ENCODE measurements at places on chromosomes 3 and 15.
A peak's percentile ranks its signal among the peaks of the same experiment; 100 is the strongest.

DNA sequence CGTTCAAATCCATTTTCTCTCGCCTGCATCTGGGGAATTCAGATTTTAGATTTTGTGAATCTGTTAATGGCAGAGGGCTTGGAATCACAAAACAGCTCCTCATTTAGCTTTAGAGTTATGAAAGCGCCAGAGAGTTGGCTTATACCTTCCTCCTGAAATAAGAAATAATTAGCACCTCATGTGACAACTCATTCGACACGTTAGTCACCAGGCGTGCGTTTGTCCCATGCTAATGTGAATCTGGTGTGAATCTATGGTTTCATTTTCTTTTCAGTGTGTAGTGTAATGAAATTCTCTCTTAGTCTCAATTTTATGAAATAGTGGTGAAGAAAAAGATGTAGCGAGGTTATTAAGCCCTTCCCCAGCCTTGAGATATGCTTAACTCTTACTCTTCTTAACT lies 89.4 kb downstream of the EDEM1 start:
- DNase-seq = no peak

- DNase-seq = peak; percentile 79
These were observed 76.7 kb upstream of the SATB1 start for GRCh38 chr3:18501679-18502343.

GRCh38 chr3:53939813-53940212 lies 48.2 kb upstream of the SELENOK start:
- no peak for DNase-seq

DNA sequence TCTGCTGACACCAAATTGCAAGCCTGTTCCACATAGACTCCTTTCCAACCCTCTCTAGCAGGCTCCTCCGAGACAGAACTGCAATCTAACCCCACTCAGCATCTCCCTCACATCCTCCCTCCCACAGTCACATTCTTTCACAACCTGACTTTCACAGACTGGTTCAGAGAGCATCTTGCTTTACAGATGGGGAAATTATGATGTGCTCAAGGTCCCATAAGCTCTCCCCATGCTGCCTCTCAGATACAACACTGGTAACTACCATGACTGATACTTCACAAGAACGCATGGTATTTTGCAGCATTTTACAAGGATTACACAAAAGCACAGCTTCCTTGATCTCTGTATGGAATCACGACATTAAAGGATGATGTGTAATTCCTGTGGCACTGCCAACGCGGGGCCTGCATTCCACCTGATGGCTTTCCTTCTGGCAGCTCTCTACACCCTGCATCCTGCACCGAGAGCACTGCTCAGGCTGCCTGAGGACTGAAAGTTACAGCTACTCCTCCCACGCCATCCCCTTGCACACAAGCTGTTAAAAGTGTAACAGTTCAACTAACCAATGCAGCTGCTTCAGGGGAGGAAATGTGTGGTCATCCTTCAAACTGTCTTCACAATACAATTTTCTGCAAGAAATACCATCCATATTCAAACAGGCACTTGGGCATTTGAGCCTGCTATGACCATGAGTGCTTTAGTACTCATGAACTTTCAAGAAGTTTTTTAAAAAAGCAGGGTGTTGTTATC lies 27.6 kb downstream of the TBC1D2B start:
- peak; percentile 88 for DNase-seq

DNA sequence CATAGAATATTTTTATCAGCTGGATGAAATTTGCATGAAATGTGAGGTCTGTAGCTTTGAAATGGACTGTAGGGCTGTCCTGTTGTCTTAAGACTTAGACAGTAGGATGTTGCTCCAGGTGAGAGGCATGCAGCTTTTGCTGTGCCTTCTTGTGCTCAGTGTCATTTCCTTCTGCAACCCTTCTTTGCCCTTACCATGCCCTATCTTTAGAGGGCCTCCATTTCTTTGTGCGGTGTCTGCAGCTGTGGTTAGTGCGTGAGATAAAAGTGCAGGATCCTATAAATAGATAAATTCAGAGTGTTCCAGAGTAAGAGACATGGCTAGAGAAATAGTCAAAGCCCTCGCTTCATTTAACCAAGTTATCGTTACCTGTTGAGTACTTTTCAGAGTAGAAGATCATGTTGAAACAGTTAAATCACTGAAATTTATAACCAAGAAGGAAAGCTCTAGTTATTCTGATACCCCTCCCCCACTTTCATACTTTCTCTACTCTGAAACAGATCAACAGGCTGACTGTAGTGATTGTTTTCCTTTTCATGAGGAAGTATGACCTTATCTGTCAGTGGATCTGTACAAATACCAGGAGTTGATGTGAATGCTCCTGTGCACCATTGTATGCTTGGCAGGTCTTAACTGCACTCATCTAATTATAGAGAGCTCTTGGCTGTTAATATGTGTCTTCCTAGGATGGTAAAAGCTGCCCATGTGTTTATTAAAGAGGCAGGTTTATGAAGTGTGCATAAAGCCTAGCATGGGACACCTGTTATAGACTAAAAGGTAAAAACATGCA lies 18.2 kb downstream of the EIF3J start:
- no peak for DNase-seq

DNA sequence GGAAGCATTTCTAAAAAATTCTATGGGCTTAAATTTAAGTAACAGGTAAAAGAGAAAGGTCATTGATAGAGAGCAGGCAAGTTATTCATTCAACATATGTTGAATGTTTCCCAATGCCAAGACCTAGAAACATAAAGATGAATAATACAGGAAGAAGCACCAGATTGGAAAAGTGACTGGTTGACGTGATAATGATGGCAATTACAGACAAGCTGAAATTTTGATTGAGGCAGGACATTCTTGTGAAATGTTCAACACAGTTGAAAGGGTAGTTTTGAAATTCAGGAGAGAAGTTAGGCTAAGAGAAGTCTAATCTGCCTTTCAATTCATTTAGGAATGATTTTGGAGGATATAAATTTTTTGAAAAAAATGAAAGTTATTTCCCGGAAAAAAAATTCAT lies 536.3 kb upstream of the NAALADL2 start:
- DNase-seq = no peak

- no peak for DNase-seq
These were observed 31.9 kb downstream of the RASGRP1 start for GRCh38 chr15:38532728-38533127.

DNA sequence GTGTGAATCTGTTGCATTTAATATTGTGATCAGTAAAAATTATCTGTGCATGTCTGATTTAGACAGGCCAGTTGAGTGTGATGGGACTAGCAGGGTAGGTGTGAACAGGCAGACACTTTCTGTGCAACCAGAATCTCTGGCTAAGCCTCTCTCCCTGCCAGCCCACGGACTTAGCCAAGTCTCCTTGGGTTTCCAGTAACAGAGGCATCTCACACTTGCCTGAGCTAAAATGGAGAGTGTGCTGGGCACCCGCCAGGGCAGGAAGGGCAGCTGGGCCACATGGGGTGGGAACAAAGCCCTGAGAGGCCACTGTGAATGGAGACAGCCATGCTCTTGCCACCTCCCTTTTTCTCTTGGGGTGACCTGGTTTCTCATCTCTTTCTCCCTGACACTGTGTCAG lies 12.5 kb upstream of the RPS27L start:
- no peak for DNase-seq

DNA sequence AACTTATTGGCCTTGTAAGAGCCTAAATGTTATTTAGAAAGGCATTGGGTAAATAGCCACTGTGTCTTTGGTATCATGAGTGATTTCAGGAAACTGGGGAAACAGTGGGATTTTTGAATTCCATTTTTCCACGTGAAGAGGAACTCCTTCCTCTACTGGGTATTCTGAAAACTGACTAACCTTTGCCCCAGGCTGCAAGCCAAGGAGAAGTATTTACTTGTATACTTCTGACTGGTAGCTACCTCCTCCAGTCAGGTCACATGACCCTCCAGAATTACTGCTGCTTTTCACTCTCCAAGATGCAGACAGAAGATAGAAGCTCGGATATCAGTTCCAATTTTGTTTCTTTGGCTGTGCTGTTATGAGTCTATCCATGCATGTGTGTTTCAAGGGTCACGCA lies 50.9 kb upstream of the MAP3K13 start:
- DNase-seq = peak; percentile 52

DNA sequence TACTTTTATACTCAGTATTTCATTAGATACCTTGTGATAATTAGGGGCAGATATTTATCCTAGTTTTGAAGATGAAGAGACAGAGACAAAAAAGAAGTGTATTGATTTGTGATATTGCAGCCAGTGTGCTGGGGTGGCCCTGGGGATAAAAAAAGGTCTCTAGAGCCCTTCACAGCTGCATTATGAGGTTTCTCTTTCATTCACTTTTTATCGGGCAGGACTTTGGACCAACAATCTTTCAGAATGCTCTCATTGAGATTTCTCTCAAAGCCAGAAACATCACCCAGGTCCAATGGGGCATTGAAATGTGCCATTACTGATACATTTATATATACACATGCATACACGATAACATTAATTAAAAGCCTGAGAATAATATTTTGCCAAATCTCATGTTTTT lies 20.5 kb upstream of the SELENOT start:
- no peak for DNase-seq

GRCh38 chr15:69289342-69290146 lies 9.2 kb upstream of the PAQR5 start:
- DNase-seq = no peak

GRCh38 chr3:112709911-112710310 lies 69.0 kb upstream of the CCDC80 start:
- DNase-seq = peak; percentile 58

DNA sequence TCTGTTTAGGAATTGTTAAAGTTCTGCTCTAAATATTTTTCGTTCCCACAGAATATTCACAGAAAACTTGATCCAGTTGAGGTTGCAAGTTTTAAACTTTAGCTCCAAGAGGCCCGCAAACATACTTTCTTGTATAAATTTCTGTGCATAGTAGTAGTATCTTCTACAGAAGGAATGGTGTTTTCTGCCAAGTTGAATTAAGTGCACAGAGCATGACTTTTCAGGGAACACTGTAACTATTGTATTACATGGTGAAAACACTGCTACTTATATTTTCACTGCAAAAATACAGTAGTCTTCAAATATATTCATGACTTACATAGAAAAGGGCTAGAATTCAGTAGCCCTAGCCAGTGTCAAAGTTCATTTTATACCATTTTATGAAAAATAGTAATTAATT lies 67.0 kb downstream of the SUCNR1 start:
- DNase-seq = no peak

DNA sequence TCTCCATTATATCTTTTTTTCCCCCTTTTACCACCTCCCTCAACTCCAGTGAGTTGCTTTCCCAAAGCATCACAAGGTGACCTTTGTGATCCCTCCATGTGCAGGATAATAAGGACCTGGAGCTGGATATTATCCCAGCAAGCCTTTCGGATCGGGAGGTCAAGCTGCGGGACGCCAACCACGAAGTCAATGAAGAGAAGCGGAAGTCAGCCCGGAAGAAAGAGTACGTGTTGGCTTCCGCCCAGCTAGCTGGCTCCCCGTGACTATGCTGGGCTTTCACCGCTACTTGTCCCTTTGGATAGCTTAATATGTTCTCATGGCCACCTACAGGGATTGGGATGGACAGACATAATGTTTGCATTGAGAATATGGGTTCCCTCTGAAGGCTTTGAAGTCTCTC lies 273.7 kb upstream of the UMPS start:
- DNase-seq = no peak

GRCh38 chr3:81974751-81975150 lies 213.3 kb upstream of the GBE1 start:
- DNase-seq = no peak

- DNase-seq = no peak
These were observed 85.6 kb downstream of the NEDD4 start for GRCh38 chr15:55907797-55908196.

GRCh38 chr3:197191897-197192296 lies 106.5 kb downstream of the DLG1 start:
- no peak for DNase-seq

DNA sequence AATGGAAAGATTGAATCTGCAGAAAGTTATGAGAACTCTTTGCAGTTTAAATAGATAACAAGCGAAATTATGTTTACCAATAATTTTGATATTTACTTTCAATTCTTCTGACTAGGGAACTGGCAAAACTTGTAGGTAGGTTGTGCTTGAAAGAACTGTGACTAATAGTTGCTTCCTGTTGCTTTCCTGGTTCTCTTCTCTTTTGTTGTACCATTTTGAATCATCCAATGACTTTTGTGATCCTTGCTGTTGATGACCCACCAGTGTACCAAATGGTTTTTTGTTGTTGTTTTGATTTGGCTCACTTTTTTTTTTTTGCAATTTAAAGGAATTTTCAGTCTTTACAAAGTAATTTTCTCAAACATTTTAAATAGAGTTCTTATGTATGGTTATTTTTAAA lies 64.9 kb upstream of the DCBLD2 start:
- no peak for DNase-seq

DNA sequence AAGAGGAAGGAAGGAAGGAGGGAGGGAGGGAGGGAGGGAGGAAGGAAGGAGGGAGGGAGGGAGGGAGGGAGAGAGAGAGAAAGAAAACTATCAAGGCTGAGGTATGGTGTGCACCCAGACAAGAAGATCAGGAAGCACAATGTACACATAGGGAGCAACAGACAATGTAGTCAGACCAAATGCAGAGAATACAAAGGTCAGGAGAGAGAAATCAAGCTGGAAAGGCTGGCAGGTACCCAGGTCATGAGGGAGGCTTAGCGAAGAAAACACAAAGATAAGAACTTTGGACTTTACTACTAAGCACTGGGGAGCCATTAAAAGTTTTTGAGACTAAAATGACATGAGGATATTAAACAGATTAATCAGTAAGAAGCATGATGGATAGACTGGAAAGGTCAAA lies 176.0 kb upstream of the TMCO5A start:
- DNase-seq = no peak

DNA sequence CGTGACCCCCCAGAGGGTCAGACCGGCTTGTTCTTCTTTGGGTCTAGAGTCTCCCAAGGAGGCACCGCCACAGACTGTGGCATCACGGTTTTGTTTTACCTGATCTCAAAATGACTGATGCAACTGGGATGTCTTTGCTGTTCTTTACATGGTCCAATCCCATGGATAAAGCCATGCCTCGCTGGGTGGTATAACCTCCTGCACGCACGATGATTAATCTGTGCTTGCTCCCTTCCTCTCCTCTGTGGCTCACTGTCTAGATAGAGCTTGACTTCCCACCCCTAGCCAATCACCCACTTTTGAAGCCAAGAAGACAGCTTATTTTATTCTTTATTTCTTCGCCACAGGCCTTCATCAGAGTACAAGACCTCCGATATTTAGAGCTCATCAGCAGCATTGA lies 36.6 kb upstream of the RHO start:
- DNase-seq = no peak

- no peak for DNase-seq
These were observed 99.8 kb upstream of the STRIT1 start for GRCh38 chr3:155393316-155393715.

- DNase-seq = peak; percentile 31
These were observed 10.6 kb upstream of the POU1F1 start for GRCh38 chr3:87287011-87287410.

DNA sequence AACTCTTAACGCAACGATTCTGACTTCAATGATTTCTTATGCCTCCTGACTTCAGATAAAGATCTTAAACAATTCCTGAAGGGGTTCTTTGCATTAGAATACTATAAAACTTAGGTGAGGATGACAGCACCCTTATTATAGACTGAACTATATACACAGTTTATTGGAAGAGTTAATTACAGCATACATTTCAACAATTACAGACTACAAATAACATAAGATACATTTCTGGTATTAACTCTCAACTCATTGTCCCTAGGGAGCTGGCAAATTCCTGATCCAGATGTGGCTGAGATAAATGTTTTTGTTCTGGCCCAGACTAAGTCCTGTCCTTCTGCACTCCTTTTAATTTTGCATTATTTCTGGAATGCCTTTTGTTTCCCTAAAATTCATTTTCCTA lies 155.5 kb upstream of the TMC3 start:
- DNase-seq = no peak

- DNase-seq = no peak
These were observed 117.5 kb downstream of the LRRC28 start for GRCh38 chr15:99368743-99369142.

GRCh38 chr3:189233225-189233858 lies 61.6 kb downstream of the TPRG1 start:
- DNase-seq = peak; percentile 25
